ENCODE measurements at places on chromosomes 2 and 18. TPM values are rescaled to one million over a fixed set of nuclear protein-coding genes. Genes with fewer than 3 reads are reported as not detected.

Gene INPP5D
- 40.8 TPM for total RNA-seq

Gene OTOS
- total RNA-seq = not detected

Gene ADD2
- total RNA-seq = 5.0 TPM

Gene ACMSD
- total RNA-seq = not detected

Gene POTEI
- total RNA-seq = 2.1 TPM

Gene SPHKAP
- total RNA-seq = not detected

Gene NCKAP5
- 7.7 TPM for total RNA-seq

Gene HJURP
- 16.7 TPM for total RNA-seq

Gene BCL2
- 21.9 TPM for total RNA-seq

Gene RTP5
- not detected for total RNA-seq

Gene CRIM1
- 24.4 TPM for total RNA-seq

Gene OSBPL6
- total RNA-seq = 6.9 TPM

Gene NOSTRIN
- total RNA-seq = 2.4 TPM
